Body of pancreas (tissue), 4 donors: ENCODE measurements at places on chromosomes 3 and 15. TPM values are rescaled to one million over a fixed set of nuclear protein-coding genes. Genes with fewer than 3 reads are reported as not detected.

IL20RB gene
- not detected for total RNA-seq

CDCP1 gene
- total RNA-seq = 6.3 TPM

HCLS1 gene
- total RNA-seq = 17.1 TPM

CADM2 gene
- 0.26 TPM for total RNA-seq

CCK gene
- not detected for total RNA-seq

ADGRG7 gene
- total RNA-seq = not detected

MOBP gene
- total RNA-seq = not detected

PLOD2 gene
- total RNA-seq = 16.8 TPM

GRM7 gene
- total RNA-seq = 1.3 TPM

AMIGO3 gene
- 2.0 TPM for total RNA-seq

IFRD2 gene
- total RNA-seq = 103 TPM

SNX22 gene
- under 0.01 TPM for total RNA-seq

C3orf20 gene
- not detected for total RNA-seq

SHF gene
- total RNA-seq = 2.9 TPM
